ENCODE measurements at places on chromosomes 5 and 9.

GRCh38 chr9:77020413-77021290 lies 1.2 kb downstream of the FOXB2 start:
- no peak for DNase-seq

DNA sequence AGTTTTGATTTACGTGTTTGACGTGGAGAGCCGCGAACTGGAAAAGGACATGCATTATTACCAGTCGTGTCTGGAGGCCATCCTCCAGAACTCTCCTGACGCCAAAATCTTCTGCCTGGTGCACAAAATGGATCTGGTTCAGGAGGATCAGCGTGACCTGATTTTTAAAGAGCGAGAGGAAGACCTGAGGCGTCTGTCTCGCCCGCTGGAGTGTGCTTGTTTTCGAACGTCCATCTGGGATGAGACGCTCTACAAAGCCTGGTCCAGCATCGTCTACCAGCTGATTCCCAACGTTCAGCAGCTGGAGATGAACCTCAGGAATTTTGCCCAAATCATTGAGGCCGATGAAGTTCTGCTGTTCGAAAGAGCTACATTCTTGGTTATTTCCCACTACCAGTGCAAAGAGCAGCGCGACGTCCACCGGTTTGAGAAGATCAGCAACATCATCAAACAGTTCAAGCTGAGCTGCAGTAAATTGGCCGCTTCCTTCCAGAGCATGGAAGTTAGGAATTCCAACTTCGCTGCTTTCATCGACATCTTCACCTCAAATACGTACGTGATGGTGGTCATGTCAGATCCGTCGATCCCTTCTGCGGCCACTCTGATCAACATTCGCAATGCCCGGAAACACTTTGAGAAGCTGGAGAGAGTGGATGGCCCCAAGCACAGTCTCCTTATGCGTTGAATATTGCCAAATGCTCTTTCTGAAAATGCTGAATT lies 850 bp downstream of the RRAGA start:
- DNase-seq, result no peak

- DNase-seq, result no peak
These were observed 276.9 kb downstream of the CDH9 start for GRCh38 chr5:26761446-26761845.

GRCh38 chr5:105639068-105639467 lies 2031.7 kb downstream of the EFNA5 start:
- no peak for DNase-seq

- no peak for DNase-seq
These were observed 475.6 kb downstream of the DMRTA1 start for GRCh38 chr9:22922222-22922621.

All from right lobe of liver (tissue), 6 donors.